ENCODE measurements at places on chromosomes 7 and 10.

- DNase-seq: no peak
These were observed 388.9 kb downstream of the TNS3 start for GRCh38 chr7:47192978-47193377.

DNA sequence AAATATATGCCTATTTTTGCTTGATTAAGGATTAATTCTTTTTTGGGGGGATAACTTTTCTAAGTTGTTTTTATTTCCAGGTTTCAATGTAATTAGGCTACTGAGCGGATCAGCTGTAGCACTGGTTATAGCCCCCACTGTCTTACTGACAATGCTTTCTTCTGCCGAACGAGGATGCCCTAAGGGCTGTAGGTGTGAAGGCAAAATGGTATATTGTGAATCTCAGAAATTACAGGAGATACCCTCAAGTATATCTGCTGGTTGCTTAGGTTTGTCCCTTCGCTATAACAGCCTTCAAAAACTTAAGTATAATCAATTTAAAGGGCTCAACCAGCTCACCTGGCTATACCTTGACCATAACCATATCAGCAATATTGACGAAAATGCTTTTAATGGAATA lies 1.0 kb downstream of the LRRTM3 start:
- no peak for DNase-seq

DNA sequence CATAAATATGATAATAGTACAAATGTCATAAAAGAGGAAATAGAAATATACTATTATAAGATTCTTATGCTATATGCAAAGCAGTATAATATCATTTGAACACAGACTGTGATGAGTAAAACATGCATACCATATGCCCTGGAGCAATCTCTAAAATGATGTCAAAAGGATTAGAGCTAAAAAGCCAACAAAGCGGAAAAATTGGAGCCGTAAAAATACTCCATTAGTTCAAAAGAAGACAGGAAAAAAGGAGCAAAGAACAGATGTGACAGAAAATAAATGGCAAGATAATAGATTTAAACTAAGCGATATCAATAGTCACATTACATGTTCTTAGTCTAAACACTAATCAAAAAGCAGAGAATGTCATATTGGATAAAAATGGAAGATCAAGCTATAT lies 191.0 kb upstream of the PLPP4 start:
- no peak for DNase-seq

DNA sequence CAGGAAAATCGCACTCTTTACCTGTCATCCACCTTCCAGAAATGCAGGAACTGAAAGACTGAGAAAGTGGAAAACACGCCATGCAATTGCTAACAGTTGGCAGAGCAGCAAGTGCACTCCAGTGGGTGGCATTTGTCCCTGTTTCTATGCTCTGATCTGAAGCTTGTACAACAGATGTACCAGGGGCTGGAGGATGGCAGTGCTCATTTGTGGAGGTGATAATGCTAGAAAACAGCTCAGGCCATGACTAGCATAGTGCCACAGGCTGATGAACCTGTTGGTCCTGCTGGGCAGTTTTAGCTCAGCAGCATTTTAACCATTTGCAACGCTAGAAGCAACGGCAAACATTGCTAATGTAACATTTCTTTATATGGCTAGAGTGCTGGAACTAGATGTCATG lies 199.9 kb upstream of the NRP1 start:
- no peak for DNase-seq

DNA sequence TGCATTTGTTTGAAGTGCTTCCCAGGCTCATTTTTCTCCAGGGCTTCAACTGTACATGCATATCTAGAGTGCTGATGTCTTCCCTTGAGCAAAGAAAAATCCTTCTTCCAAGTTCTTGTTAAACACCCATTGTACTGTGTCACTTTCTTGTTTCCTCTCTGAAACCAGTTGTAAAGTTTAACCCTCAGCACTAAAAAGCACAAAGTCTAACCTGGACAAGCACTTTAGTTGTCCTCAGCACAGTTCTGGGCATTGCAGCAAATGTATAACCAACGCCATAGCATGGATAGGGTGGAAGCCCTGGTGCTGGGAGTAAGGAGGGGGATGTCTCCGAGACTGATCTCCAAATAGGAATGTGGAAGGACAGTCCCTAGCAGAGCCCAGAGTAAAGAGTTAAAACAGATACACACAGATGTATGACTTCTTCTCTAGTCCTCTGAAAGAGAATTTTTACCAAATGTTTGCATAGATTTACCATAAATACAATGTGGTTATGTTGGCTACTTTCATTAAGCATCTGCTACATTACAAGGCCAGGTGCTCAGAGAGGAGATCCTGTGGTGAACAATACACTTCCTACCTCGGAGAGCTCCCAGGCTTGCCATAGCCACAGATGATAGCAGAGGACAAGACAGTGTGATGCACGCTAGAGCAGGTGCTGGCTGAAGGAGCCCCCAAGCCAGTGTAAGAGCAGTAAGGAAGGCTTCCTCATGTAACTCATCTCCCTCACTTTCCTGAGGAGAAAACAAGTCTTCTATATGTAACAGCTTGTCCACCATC lies 57.0 kb downstream of the DNAJC12 start:
- DNase-seq: no peak

DNA sequence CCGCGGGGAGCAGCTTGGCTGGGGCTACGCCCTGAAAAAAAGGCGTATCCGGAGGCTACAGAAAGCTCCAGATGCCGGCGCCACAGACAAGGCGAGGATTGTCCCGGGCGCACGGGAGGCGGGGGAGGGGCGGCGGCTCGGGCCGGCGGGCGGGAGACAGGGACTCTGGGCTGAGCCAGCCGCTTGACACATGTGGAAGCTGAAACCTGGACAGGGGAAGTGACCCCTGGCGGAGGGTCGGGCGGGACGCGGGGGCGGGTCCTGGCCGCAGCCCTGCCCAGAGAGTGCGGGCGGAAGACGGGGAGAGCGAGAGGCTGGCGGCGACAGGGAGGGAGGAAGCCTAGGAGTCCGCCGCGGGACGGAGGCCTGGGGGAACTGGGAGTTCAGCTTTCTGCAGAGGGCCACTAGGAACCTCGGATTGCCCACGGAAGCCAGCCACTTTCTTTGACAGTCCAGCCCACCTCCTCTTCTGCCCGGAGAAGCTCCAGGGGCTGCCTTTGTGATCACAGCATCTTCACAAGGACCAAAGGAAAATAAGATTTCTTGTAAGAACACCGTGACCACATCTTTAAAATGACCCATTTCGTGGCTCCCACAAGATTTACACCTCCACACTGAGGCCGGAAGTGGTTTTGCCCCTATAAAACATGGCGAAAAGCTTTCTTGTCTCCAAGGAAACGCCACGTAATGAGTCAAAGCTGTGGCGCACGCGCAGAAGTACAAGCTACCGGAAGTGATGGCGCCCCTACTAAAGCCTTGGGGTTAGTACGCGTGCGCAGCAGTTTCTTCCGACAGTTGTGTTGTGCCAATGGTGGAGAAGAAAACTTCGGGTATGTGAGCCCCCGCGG lies at the start of the genes PLOD3 and ZNHIT1:
PLOD3 (minus strand) TSS at position 194 of the 848 bp plus-strand sequence. CDS start 307 bp downstream, outside the sequence.
ZNHIT1 (plus strand) TSS at position 778 of the 848 bp plus-strand sequence; CDS start at position 809, 31 bp downstream.
- peak; percentile 98 for DNase-seq

DNA sequence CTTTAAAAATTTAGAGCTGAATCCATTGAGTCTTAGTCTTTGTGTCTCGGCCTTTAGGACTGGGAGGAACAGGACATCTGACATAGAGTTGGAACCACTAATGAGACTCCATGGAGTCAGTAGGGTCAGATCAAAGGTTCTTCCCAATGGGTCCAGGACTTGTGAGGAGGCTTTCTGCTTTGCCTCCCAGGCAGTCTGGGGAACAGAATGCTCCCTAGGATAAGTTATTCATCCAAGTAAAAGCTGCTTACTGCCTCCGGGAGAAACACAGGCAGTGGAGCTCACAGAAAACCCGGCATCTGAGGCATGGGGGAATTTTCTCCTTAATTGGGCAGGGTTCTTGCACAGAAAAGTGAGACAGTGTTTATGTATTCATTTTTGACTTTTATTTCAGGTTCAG lies 216.4 kb downstream of the SEC23IP start:
- DNase-seq: no peak

DNA sequence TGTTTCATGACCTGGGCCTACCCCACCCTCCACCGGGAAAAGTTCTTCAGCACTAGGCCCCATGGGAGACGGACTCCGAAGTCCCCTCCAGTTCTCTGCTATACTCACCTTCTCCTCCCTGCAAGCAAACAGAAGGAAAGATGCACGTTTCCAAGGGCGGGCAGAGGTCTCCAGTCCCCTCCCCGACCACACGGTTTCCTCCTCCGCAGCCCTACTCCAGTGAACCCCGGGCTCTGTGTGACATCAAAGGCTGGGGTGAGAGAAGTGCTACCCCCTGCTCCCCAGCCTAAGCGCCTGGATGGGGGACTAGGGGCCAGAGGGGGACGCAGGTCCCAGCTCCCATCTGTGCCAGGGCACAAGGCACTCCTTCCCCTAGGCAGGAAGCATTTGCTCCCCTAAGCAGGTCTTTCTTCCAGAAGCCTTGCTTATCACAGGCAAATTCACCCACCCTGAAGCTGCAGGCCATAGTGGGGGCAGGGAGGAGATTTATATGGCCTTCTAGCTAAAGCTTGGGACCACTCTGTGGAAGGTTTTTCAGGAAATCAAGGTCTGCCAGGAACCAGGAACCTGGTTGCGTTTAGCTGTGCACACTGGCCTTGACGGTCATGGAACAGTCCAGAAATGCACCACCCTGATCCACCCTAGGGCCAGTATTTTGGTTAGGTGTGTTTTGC lies 52.8 kb downstream of the ASB13 start:
- no peak for DNase-seq

GRCh38 chr10:128078136-128078969 lies 47.9 kb downstream of the MKI67 start:
- DNase-seq: no peak

DNA sequence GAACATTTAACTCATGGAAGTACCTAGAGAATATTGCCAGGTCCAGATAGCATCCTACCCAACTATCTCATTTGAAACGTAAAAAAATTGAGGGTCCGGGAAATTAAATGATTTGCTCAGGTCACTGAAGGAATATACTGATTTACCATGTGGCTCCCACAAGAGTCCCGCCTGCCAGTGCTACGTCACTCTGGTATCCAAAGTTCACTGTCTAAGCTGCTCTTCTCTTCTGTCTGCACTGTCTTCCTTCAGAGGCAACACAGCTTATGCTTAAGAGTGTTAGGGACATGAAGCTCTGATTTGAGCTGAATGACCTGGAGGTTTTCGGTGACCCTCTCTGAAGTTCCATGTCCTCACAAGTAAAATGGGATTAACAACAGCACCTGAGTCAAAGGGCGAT lies 114.6 kb downstream of the PDE1C start:
- DNase-seq: no peak

DNA sequence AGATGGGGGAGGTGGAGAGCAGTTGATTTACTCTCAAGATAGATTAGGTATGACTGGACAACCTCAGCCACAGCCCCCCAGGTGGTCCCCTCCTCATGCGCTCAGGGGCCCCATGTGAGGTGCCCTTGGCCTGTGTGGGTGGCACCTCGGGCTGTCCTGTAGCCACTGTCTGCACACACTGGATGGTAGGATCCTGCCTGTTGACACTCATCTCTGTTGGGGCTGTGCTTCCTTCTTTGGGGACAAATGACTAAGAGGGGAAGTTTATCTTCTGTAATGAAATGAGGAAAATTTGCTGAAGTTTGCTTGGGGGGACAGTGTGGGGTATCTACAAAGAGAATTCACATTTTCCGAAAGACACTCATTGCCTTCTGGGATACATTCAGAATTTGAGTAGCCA lies 53.6 kb upstream of the ANTXRL start:
- DNase-seq: no peak

GRCh38 chr7:116232920-116233319 lies 22.6 kb downstream of the TES start:
- DNase-seq: no peak

- no peak for DNase-seq
These were observed 281.3 kb downstream of the TNS3 start for GRCh38 chr7:47300472-47301104.

DNA sequence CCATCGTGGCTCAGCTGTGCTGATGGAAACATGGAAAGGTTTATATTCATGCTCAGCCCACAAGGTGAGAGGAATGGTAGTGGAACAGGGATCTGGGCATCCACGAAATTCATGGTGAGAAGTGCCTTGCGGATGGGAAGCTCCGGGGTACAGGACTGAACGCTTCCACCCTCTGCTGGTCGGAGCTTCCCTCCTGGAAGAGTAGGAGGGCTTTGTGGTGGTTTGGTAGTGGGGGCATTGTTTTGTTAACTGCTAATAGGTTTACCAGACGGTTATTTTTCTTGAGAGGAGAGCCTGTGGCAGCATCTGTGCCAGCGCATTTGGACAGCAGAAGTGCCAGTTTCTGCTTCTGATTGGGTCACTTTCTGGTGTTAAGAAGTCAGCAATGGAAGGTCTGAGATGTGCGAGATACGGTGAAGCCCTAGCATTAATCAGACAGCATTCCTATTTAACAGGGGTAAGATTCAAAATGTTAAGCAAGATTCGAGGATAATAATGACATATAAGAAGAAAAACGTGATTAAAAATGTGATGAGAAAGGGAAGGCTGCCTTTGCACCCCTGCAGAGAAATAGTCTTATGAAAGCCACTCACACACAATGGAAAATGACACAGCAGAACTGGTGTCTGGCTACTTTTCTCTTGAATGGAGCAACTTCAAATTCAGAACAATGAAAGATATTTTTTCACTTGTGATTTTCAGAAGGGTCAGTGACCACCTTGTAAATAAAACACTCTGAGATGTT lies 17.7 kb downstream of the ABCA13 start:
- DNase-seq: no peak

DNA sequence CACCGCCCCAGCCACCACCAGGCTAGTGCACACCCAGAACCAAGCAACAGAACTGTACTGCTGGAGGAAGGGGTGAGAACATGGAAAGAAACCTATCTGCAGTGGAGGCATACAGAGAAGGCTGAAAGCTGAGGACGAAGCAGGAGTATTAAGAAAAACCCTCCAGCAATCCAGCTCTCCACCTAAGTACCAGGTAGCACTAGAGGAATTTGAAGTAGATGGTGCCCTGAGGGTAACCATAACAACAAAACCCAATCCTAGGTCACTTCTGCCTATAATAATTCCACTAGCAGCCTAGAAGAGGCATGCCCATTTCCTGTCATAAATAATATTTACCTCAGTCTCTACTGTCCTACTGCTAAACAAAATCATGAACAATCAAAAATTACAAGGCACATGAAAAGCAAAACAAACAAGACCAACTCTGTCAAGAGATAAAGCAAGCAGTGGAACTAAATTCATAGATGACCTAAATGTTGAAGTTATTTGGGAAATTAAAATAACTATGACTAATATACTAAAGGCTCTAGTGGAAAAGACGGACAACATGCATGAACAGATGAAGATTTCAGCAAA lies 51.1 kb downstream of the HYCC1 start:
- no peak for DNase-seq
